ENCODE measurements at places on chromosomes 12 and 14.

DNA sequence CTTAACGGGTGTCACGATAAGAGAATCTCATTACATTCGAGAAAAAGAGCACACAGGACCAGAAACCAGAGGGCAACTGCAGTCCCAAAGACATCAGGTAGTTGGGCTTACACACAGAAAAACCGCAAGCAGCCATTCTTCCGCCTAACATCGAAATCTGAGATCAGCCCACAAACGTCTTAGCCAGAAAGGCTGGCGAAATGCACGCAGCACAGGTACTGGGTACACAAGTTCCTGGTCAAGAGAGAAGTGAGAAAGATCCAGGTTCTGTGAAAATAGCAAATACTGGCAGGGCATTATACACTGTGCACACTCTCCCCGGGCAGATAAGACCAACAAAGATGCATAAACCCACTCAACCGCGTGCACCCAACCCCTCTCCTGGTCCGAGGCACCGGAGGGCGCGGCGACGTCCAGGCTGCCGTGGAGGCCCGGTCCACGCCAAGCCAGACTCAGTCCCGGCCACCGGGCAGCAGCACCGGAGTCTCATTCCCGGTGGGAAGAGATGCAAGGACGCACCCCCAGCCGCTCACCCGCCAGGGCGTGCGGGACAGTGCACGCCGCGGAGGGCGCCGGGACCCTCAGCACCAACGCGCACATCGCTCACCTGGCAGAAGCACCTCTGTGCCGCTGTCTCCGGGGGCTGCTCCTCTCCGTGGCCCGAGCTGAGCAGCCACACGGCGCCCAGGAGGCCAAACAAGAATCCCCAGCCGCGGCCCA, 437 bp downstream of the ERO1A start:
- peak; percentile 67 for DNase-seq
- no peaks in the 10 kb centered on the region for H3K36me3 ChIP-seq
- H3K4me3 ChIP-seq = peak overlapping the region; percentile 77
- H3K27ac ChIP-seq = peak overlapping the region; percentile 94
- no peaks in the 10 kb centered on the region for H3K27me3 ChIP-seq

DNA sequence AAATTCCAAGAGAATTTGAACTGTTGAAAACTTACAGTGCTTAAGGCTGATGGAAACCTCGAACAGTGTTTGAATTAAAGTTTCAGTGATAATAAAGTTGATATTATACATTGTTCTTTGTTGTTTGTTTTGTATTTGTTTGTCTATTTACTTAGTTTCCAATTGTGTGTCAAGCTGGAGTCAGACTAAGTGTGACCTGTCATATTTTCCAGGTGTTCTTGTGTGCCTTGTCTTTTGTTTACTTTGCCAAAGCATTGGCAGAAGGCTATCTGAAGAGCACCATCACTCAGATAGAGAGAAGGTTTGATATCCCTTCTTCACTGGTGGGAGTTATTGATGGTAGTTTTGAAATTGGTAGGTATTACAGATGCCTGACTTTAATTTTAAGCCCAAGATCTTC, 6.0 kb downstream of the SLCO1C1 start:
- no peak for DNase-seq
- H3K27me3 ChIP-seq = no peaks in the 10 kb centered on the region
- no peaks in the 10 kb centered on the region for H3K4me1 ChIP-seq

DNA sequence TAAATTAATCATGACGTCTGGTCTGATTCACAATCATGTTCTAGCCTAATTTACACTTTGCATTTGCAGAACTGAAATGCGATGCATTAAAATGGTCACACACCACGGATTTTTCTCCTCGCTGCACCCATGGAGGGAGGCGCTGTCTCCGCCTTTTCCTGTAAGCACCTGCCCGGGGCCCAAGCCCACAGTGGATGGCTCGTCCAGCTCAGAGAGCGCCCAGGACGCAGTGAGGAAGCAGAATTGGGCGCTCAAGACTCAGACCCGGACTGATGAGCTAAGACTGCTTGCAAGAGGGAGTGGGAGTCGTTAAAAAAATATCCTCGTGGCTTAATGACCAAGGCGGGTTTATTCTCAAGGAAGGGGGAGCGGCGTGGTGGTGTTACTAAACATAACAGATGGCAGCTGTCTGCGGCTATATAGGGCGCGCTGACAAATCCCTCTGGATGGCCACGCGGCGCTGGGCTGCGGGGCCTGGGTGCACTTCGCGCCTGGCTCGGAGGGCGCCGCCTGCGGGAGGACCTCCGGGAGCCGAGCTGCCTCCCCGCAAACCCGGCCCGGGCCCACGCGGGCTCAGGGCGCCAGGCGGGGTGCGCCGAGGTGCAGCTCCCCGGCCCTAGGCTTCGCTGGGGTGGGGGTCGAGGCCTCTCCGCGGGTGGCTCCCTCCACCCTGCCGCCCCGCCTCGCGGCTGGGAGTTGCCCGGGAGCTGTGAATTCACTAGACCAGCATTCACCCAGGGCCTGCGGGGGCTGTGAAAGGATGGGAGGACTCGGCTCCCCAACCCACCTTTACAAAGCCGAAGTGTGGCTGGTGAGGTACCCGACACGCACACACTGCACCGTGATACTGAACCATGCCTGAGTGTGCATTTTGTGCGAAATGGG, 78.7 kb downstream of the PPM1A start:
- H3K36me3 ChIP-seq = no peaks in the 10 kb centered on the region
- DNase-seq = peak; percentile 38
- peaks cover 26% of the 10 kb centered on the region for H3K27me3 ChIP-seq
- no peak overlapping the region for H3K4me3 ChIP-seq
- H3K27ac ChIP-seq = no peak overlapping the region
- no peaks in the 10 kb centered on the region for H3K4me1 ChIP-seq

DNA sequence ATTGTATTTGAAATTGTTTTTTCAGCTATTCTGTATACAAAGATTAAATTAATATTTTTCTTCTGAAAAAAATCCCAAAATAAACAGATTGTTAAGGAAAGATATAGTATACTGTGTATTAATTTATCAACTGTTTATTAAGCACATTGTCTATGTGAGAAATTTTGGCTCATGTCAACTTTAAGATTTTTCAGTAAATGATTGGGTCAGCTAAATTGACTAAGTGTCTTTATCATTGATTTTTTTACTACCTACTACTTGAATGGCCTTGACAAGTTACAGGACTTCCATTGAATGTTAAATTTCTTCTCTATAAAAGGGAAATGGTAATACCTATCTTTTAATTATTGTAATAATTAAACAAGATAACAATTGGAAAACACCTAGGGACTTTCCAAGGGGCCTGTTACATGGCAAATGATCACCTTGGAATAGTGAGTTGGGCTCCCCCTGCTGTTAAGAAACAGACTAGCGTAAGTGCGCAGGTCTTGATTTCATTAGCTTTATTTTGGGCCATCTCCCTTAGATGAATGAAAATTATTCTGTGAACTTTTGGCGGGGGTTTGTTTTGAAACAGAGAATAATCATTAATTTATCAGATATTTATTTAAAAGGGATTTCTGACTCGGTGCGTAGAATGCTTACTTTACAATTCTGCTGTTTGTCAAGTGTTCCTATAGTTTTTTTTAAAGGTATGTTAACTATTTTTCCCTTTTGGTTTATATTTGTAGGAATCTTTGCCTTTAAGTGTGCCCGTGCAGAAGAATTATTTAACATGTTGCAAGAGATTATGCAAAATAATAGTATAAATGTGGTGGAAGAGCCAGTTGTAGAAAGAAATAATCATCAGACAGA, 14.5 kb upstream of the CCT2 start:
- peaks cover 4% of the 10 kb centered on the region for H3K36me3 ChIP-seq
- no peaks in the 10 kb centered on the region for H3K27me3 ChIP-seq
- no peak overlapping the region for H3K27ac ChIP-seq
- H3K4me3 ChIP-seq = no peak overlapping the region
- peaks cover 2% of the 10 kb centered on the region for H3K4me1 ChIP-seq

DNA sequence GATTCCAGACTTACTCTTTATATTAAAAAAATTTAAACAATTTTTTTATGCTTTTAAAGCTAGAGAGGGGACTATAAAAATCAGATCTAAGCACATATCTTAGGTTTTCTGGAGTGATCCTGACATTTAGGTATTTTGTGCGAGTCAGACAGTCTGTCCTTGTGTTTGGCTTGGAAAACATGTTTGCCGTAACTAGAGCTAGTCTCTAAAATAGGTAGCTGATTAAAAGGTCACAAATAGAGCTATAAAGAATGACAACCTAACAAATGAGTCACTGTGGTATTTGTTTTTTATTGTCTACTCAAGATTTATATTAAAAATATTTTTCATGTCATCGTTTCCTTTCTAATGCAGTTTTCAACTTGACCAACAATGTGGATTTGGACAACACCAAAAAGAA, 73.4 kb downstream of the MNAT1 start:
- peaks cover 2% of the 10 kb centered on the region for H3K36me3 ChIP-seq
- no peaks in the 10 kb centered on the region for H3K4me1 ChIP-seq
- peak; percentile 16 for DNase-seq
- no peak overlapping the region for H3K4me3 ChIP-seq
- no peaks in the 10 kb centered on the region for H3K27me3 ChIP-seq
- no peak overlapping the region for H3K27ac ChIP-seq

Measured in fibroblast of lung (primary cell).